SK-MEL-5 (cell line): ENCODE measurements at places on chromosomes 12 and 14.

DNA sequence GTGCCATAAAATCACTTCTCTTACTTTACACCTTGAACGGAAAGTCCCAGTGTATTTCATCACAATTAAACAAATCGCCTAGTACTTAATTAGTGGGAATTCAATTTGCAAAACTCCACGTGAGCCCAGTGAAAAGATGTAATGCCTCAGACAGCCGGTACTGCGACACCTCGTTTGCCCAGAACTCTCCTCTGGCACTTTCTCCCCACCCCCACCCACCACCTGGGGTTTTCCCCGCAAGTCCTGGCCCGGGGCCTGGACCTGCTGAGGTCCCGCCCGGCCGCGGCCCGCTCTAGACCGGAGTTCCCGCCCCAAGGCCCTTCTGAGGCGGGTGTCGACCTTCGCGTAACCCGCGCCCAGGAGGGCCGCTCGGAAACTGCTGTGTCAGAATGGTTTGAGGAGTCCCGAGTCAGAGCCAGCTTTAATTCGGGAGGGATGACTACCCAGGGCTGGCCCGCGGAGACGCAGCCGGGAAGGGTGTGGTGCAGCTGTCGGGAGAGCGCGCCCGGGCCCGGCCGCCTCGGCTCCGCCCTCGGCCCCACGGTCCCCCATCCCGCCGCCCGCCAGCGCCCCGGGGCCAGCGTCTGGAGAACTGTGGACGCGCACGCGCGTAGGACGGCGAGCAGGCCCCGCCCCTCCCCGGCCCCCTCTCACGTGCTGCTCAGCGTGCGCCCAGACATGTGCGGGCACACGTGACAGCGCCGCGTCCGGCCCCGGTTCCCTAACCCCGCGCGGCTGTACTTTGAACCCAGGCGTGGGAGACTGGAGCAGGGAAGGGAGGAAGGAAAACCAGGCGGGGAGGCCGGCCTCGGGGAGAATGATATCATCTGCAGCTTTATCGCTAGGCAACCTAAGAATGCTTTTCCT, 10.8 kb downstream of the BHLHE41 start:
- peak; percentile 58 for DNase-seq

DNA sequence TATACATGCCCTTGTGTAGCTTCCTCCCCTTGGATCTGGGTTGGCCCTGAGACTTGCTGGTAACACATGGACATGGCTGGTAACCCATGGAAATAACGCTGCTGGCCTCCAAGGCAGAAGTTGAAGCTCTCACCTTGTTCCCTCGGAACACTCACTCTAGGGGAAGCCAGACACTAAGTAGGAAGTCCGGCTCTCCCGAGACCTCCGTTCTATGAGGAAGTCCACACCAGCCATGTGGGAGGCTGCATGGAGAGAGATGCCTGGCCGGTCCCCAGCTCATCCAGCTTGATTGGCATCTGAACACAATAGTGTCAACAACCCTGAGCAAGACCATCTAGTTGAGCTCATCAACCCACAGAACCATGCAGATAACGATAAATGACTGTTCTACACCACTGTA, 39.7 kb upstream of the VRK1 start:
- DNase-seq, result no peak

GRCh38 chr12:92089559-92089958, 56.1 kb downstream of the BTG1 start:
- no peak for DNase-seq

- DNase-seq, result no peak
These were observed 852.6 kb downstream of the VRK1 start for GRCh38 chr14:97649752-97650151.

- no peak for DNase-seq
These were observed 882 bp downstream of the HECTD1 start for GRCh38 chr14:31206536-31207286.

- no peak for DNase-seq
These were observed 66.9 kb downstream of the FUT8 start for GRCh38 chr14:65479386-65479785.

DNA sequence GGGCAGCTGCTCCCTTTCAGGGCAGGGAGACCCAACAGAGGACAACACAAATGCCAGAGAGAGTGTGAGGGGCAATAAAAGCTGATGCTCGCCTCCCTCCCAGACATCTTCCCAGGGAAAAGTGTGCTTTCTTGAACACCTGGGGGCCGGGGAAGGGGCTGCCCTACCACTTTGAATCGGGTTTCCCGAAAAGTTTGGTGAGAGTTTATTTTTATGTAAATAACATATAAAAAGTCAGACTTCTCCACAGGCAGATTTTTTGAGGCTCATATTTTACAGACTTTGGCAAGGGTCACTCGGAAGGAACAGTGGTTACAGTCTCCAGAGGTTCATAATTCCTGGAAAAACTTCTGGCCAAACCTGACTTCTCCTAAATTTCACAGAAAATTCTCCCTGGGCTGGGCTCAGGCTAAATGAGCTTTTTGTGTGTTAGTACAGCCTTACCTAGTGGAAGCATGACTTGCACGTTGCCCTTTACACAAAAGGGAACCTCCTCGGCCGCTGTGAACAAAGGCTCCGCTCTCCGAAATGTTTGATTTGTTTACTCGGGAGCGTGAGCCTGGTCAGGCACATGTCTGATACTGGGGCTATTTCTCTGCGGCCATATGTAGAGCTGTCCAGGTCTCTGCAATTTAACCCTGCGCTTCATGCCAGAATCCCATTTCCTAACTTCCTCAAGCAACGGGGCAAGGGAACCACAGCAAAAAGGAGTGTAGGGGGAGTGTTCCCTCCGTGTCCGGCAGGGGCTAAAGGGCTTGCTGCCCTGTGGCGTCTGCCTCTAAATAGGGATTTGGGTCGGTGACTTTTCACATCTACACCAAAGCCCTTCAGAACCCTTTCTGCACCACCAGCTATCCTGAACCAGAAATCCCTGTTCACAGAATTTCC, 3.4 kb downstream of the RTL1 start:
- DNase-seq, result peak; percentile 15

DNA sequence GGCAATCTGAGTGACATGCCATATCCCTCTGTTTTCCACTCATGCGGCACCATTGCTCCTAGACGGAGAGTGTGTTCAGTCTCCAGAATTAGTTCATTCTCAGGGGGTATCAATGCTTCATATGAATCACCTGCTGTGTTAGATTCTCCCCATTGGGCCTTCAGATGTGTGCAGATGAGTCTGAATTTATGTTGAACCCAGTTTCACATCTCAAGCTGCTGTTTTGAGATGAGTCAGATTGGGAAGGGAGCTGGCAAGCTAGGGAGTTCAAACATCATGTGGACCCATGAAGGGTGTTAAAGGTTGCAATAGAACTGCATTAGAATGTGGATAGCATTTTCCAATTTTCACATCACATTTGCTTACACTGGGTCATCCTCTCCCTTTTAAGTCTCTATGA, 46.9 kb upstream of the KCNA1 start:
- DNase-seq, result no peak

DNA sequence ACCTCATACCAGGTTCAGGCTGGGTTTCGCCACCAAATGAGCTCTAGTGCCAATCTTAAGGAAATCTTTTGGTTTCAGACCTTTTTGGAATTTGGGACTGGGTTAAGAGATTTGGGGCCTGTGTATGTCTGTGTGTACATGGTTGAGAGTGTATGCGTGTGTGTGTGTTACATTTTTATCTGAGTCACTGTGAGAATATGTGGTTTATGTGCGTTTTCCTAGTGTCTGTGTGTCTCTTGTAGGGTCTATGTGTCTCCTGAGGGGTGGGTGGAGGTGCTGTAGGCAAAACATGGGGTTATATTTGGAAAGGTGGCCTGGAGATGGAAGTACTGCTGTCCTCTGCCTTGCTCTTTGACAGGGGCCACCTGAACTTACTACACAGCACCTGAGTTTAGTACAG, 17.9 kb downstream of the C12orf43 start:
- DNase-seq, result no peak

DNA sequence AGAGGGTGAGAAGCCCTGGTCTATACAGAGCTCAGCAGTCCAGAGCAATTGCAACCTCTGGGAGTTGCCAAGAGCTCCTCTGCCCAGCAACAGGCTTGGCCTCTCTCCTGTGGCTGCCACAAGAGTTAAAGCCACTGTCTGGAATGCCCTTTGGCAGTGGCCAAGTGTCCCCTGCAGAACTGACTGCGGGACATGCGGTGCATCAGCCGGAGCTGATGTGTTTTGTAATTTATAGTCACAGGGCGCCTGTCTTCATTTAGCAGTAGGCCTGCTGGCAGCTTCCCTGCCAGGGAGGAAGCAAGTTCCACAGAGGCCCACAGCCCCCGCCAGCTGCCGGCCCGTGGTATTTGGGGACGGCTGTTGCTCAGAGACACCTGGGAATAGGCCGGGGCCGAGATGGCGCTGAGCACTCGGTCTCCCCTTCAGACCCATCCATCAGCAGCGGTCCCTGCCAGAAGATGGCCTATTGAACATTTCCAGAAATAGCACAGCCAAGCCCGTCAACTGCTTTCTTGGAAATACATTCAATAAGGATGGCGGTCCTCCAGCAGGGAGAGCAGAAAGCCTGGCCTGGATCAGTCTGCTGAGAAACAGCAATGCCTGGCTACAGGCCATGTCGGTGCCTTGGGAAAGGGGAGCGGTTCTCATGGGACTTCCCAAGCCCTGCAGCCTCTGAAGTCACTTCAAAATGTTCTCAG, 217.4 kb downstream of the CRADD start:
- no peak for DNase-seq

DNA sequence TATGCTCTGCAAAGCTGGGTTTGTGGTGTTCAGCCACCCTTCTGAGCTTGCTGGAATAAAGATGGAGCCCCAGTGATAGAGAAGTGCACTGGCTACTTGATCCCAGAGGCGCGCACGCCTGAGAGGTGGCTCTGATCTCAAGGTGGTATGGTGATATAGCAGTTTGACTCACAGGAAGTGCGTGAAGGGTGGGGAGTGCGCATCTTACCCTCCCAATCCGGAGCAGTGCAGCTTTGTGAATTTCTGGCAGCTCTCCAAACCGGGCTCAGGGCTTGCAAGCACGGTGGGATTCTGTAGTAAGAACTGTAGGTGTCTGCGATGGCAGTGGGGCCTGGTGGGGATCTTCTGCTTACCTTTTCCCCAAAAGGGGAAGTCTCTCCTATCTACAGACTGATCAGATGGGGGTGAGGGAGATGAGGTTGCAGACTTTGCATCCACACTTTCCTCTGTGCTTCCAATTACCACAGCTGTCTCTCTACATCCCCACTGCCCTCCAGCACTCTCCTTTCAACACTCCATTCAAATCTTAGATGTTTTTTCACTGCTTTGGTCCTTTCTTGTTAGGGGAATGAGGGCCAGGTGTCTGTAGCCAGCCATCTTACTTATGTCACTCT, 197.4 kb upstream of the SLC38A2 start:
- DNase-seq, result no peak

GRCh38 chr12:32273712-32274111, 125.6 kb upstream of the FGD4 start:
- no peak for DNase-seq

DNA sequence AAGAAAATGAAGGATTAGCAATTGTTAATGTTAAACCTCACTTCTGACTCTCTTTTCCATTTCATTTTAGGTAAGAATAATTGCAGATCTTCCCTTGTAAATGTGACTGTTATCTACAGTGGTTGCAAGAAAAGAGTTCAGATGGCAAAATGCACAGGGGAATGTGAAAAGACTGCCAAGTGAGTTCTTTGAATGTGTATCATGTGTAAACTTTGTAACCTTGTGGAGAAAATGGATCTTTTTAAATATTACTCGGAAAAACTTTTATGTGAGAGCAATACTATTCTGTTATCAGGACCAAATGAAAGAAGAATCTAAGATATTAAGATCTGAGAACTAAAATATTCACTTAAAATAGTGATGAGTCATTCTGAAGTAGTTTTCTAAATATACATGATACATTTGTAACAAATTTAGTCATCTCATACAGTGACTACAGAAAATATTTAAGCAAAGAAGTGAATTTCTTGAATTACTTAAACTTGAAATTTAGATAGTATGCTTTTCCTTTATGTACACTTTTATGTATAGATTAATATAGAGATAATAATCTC, 122.5 kb upstream of the CNTN1 start:
- DNase-seq, result no peak

DNA sequence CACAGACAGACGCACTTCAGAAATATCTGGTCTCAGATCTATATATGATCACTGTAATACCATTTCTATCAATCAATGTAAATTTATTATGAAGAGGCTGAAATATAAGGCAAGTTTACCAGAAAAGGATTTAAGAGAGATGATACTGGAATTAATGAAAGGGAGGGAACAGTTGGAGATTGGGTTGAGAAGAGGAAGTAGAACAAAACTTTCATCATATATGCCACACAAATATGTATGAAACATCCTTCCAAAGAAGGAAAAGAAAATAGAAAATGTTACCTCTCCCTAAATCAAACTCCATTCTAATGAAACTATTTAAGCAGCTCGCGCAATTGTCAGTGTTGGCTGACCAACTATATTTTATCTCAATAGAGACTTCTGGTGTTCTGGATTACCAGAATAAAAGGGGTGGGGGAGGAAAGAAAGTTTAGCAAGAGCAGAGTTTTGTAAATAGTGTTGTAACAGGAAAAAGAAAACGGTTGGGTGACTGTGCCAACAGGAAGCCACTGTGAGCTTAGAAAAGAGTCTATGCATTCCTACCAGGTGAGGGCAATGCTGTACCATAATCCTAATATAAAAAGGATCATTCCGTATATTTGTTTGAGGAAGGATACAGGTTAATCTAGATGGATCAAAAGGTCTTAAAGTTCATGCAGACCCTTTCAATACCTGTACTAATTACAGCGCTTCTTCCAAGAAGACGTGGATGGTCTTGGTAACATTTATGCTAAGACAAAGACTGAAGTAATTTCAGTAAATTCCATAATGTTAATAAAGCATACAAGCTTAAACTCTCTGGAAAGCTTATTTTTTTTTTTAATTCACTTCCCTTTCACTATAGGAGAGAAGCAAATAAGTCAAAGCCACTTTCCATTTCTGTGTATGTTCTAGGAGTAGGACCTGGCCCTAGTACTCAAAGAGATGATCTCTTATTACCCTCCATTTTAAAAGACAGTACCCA, 14.5 kb upstream of the LLPH start:
- peak; percentile 70 for DNase-seq

- DNase-seq, result peak; percentile 65
These were observed 5.5 kb downstream of the KRT79 start for GRCh38 chr12:52828591-52829021.

DNA sequence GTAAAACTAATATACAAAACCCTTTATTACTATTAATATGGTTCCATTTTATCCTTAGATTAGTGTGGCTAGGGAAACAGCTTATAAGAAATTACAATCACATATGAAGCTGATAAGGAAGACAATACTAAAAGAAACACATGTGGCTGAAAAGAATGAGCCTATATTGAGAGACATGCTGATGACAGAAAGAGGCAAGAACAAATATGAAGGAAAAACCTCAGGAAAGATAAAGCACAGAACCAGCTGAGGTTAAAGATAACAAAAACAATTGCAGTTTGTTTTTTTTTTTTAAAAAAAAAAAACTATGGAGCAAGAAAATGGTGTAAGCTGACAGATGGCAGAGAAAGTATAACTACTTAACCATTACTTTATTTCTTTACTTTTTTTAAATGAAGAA, 69.2 kb upstream of the OSBPL8 start:
- no peak for DNase-seq

DNA sequence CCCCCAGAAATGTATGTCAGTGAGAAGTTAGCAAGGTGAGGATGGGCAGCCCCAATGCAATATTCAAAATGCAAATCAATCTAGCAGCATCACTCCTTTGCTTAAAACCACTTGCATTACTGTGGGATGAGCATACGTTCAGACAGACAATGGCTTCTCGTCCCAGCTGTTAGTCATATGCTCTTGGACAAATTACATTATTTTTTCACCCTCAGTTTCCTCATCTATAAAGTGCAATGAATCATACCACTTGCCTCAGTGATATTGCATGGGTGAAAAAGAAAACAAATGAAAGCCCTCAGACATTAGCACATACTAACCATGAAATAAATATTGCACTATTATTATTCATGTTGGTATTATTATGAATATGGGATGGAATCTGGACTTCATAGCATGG, 132.3 kb downstream of the C12orf75 start:
- DNase-seq, result no peak
